ENCODE measurements at places on chromosomes 1 and 21.

DNA sequence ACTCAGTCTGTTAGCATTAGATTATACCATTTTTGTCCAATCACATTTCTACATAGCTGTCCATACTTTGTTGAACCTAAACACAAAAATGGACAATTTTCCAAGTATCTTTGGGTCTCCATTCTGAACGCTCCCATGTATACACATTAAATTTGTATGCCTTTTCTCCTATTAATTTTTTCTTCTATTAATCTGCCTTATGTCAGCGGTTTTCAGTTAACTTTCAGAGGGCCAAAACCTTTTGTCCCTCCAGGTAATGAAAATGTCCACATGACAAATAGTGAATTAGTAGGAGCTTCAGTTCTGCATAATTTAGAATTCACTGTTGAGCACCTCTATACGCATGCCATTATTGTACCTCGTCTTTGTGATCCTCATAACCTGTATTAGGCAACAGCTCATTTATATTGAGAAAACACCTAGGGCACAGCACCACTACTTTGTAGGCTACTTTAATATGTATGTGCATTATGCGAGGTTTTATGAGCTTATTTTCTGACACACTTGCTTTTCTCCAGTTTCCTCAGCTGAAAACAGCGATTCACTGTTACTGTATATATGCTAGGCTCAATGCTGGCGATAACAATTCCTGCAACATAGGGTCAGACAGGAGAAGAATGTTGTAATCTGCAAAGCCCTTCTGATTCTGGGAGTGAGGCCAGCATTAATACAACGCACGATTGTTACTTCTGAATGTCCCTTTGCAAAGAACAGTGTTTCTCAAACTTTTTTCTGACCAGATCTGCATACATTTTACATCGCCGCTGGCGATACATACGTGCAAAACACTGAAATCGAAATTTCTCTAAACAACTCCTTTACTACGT lies 1.1 kb upstream of the ABCD3 start:
- peak; percentile 55 for DNase-seq

- no peak for DNase-seq
These were observed 116.8 kb upstream of the FAM78B start for GRCh38 chr1:166283600-166283999.

GRCh38 chr1:219657186-219657585 lies 44.3 kb upstream of the ZC3H11B start:
- DNase-seq: no peak

GRCh38 chr1:199295107-199295506 lies 656.3 kb downstream of the PTPRC start:
- no peak for DNase-seq

DNA sequence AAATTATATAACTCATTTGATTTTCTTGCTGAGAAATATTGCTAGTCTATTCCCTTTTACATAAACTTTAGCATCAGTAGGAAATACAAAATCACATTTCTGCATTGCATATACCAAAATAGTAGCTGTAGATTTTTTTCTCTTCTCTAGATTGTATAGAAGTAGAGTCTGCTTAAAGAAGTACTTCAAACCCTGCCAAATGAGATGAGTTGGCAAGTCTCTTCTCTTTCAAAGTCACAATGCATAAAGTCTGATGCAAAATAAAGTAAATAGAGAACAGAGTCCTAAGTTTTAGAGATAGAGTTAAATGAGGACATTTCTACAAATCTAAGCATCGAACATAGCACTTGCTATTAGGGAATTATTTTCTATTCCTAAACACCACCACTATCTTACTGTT lies 6.4 kb downstream of the PLPPR4 start:
- DNase-seq: no peak

- no peak for DNase-seq
These were observed 58.8 kb upstream of the PRDX6 start for GRCh38 chr1:173418107-173418985.

- DNase-seq: no peak
These were observed 1577.0 kb downstream of the NCAM2 start for GRCh38 chr21:22575165-22575584.

GRCh38 chr1:153698923-153699714 lies 20.6 kb downstream of the NPR1 start:
- DNase-seq: no peak
